Stimulated activated CD8-positive, alpha-beta memory T cell treated with anti-CD3 and anti-CD28 coated beads, Interleukin-4, amount 100 ng/mL, for 24 hours (primary cell): ENCODE measurements at places on chromosomes 16 and 17.

- no peak for DNase-seq
Observed at GRCh38 chr17:75266316-75267152, 4.5 kb downstream of the MIF4GD start.

DNA sequence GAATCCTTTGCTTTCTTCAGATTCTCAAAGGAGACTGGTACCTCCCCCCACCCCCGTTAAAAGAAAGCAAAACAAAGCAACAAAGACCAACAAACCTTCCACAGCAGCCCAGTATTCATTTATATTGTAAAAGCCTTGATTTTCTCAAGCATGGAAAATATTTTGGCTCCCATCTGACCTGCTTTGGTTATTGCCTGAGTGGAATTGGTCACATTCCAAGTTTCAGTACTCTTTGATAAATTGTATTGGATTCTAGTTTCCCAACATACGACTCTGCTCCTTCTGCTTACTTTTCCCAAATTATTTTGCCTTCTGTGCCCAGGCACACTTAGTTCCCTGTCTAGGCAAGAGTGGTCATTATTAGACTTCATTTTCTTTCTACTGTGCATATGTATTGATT, 1.3 kb downstream of the ABCC11 start:
- DNase-seq = no peak

DNA sequence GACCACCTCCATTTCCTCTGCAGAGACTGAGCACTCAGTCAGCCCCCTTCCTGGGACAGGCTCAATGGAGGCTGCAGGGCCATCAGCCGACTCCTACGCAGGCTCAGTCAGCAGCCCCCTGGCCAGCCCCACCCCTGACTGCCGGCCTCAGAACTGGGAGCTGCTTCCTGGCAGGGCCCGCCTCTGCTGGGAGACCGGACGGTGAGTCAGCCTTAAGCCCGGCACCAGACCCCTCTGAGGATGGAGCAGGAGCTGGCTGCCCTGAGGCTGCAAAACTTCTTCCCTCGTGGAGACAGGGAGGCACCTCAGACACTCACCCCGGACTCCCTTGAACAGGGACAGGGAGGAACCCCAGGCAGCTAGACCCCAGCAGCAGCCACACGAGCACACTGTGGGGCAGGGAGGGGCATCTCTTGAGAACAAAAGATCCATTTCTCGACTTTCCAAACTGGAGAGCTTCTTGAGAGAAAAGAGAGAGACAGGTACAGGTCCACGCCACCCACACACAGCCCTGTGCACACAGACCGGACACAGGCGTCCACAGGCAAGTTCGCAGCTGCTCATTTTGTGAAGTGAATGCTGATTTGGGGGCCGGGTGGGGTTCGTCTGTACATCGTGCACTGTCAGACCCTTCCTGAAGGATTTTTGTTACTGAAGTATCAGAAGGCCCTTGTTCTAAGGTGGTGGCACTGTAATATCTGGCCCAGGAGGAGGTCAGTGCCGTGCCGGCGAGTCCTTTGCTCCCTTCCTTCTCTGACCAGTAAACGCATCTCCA, 1.3 kb upstream of the TUBB3 start:
- no peak for DNase-seq

DNA sequence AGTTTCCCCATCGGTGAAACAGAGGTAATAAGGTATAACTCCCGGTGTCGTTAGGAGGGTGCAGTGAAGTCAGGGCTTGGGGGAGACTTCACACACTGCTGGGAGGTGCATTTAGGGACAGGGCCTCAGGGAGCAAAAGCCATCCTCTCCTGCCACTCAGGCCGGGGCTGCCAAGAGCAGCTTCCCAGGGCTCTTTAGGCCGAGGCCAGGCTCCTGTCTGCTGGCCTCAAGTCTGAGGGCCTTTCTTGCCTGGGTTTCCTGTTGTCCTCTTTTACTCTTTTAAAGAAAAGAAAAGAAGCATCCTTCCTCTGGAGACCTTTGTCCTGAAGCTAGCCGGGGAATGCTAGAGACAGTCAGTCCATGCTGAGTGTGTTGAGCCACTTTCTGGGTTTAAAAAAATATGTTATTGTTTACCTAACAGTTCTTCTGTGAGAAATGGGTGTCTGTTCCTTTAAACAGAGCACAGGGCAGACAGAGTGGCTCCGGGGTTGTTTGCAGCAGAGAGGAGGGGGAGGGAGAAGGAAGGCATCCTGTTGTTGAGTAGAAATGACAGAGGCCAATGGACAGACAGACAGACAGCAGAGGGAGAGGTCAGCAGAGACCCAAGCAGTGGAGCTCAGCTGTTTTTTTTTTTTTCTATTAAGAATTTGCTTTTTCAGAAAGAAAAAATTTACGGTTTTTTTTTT, 79.1 kb downstream of the C17orf67 start:
- DNase-seq = no peak

GRCh38 chr16:13289515-13289914, 388.1 kb downstream of the SHISA9 start:
- DNase-seq = no peak

GRCh38 chr16:8989099-8989878, 25.6 kb upstream of the USP7 start:
- DNase-seq = no peak

DNA sequence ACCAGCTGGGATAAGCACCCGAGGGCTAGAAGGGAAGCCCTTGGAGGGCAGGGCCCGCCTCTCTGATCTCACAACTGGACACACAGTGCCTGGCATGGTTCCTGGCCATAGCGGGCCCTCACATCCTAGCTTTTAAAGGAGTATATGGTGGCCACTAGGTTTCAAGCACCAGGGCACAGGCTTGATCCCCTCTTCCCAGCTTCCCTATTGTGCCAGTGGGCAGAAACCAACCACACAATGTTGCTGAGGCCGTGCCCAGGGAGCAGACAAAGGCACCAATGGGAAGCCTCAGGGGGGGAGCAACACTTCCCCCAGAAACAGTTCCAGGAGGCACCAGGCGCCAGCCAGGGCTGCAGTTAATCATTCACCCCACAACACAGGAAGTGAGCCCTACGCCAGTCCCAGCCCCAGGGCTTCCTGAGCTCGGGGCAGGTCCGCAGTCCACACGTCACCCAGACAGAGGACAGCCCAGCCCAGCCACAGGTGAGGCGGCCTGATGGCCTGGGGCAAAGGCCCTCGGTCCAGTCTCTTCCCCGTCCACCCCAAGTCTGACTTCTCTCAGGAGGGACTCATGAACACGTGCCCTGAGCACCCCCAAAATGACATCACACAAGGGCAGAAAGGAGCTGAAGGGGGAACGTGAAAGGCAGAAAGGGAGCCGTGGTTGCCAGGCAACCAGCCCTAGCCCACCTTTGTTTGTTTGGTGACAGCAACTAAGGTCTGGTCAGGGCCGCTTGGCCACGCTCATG, 12.8 kb downstream of the SMIM5 start:
- DNase-seq = no peak

- no peak for DNase-seq
Observed at GRCh38 chr17:39196241-39196807, 1.1 kb downstream of the CACNB1 start.

GRCh38 chr17:59643159-59644140, 23.8 kb downstream of the CLTC start:
- DNase-seq = no peak

GRCh38 chr17:30000001-30000754, 58.7 kb downstream of the EFCAB5 start:
- no peak for DNase-seq

- no peak for DNase-seq
Observed at GRCh38 chr17:79280866-79281572, 206.4 kb downstream of the ENGASE start.

DNA sequence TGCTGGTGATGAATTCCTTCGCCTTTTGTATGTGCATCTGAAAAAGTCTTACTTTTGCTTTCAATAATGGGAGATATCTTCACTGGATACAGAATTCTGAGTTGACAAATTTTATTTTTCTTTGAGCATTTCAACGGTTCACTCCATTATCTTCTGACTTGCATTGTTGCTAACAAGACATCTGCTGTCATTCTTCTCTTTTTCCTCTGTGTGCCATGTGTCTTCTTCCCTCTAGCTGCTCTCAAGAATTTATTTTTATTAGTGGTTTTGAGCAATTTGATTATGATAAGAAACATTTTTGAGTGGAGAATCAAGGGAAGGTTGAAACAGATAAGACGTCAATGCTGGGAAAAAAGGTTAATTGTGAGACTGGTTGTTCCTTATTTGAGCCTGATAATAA, 471.8 kb downstream of the CDH13 start:
- DNase-seq = no peak

GRCh38 chr16:10579965-10580882, at the start of gene EMP2:
Gene EMP2 (minus strand): TSS chr16:10580598. CDS start chr16:10547617, 32,981 bp downstream.
- no peak for DNase-seq
